ENCODE measurements at places on chromosomes 5 and 9.

GRCh38 chr5:133398646-133399101 is 213.7 kb downstream of the FSTL4 start:
- DNase-seq: no peak

DNA sequence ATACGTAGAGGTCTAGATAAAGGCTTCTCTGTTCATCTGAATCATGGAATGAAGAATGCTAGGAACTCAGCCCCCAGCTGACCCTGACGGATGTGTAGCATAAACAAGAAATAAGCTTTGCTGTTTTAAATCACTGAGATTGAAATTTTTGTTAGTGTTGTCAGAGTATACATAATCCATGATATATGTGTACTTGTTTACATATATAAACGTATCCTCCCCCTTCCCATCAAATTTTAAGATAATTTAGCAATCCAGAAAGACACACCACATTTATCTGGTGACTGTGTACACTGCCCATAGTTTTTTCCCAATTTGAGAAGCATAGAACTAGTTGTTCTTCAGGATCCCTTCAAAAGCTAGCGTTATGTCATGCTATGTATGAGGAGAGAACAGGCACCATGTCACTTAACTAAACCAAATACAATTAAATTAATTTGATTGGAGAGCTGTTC is 80.8 kb upstream of the OSMR start:
- no peak for DNase-seq

- no peak for DNase-seq
These were observed 1091.6 kb downstream of the PTPRD start for GRCh38 chr9:9521033-9521779.

- no peak for DNase-seq
These were observed 42.0 kb upstream of the CDC42SE2 start for GRCh38 chr5:131221888-131222287.

GRCh38 chr5:68396722-68397121 is 181.2 kb downstream of the PIK3R1 start:
- DNase-seq: no peak

- DNase-seq: peak; percentile 35
These were observed 791.8 kb upstream of the C9orf72 start for GRCh38 chr9:28365020-28365640.

GRCh38 chr5:160492565-160492964 is 70.9 kb downstream of the PTTG1 start:
- DNase-seq: no peak
